ENCODE measurements at places on chromosomes 7 and 10.
A peak's percentile ranks its signal among the peaks of the same experiment; 100 is the strongest.

GRCh38 chr10:129498680-129499079, 31.6 kb downstream of the MGMT start:
- no peak for DNase-seq

DNA sequence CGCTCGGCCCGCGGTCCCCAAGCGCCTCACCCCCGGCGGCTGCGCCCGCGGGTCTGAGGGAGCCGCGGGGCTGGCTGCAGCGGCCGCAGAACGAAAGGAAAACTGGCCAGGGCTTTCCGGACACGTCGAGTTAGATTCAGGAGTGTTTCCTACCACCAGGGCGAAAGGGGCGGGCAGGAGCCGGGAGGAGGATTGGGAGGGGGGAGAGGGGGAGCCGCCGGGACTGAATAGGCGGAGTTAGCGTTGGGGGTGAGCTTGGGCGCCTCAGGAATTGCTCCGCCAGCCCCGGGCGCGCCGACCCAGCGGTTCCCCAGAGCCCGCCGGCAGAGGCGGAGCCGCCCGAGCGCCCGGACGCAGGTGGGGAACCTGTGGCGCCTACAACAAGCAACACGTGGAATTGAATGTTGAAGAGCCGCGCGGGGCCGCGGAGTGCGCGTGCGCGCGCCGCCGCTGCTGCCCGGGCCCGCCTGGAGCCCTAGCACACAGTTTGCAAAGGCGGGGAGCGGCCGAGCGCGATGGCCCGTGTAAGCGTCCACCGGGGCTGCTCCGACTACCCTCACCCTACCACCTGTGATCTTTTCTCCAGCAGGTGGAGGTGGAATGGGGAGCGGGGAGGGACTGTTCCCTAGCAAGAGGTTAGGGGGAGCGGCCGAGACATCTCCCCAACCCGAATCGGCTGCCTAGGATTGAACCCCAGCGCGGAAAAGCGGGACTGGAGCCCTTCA, at the start of gene CADPS2:
TSS of gene CADPS2 (minus strand) at position 104 of the 725 bp plus-strand sequence. CDS start 123 bp downstream, outside the sequence.
- DNase-seq: peak; percentile 83

DNA sequence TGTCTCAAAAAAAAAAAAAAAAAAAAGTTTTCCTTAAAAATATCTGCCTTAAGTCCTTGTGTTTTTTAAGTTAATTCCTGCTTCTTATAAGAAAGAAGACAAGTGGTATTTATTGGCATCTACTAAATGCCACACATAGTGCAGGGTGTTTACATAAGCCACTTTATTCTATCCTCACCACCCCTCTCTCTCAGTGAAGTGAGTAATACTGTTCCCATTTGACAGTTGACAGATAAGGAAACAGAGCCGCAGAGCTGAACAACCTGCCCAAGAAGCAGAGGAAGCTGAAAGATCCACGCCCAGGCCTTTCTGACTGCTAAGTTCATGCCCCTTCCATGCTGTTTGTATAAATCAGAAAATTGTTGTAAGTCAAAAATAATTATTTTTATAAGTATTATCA, 54.1 kb downstream of the ABLIM1 start:
- DNase-seq: peak; percentile 25

- DNase-seq: no peak
Measured at GRCh38 chr7:155860461-155860839, 48.2 kb upstream of the SHH start.

DNA sequence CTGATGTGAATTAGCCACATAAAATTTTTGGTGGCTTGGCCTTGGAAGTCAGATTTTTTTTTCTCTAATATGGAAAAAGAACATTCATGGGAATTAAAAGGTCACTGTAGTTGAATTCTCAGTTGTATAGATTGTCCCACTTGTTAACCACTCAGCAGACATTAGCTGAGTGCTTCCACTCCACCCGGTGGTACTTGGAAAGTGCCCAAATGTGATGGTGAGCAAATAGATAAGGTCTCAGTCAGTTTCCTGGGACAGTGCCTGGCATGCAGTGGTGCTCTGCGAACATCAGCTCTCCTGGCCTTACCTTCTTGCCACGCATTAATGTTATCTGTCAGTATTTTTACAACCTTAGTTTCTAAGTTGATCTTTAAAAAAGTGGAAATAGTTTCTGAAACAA, 1.4 kb downstream of the ATP5F1C start:
- peak; percentile 51 for DNase-seq

DNA sequence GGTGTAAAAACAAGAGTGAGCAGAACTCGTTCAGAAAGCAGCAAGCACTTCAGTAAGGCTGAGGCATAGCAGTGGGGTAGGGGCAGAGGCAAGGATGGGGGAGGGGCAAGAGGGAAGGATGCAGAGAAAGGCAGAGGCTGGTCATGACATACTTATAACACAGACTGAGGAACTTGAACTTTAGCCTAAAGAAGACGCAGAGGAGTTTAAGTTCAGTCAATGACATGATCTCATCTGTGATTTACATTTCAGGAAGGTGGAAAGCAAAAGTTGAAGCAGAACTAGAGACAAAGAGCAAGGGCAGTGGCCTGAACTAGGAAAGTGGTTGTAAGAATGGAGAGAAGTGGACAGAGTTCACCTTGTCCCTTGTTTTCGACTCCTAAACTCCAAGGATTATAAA, 15.8 kb downstream of the MACC1 start:
- DNase-seq: no peak

GRCh38 chr7:143960813-143961610, 6.4 kb downstream of the OR2F1 start:
- no peak for DNase-seq

DNA sequence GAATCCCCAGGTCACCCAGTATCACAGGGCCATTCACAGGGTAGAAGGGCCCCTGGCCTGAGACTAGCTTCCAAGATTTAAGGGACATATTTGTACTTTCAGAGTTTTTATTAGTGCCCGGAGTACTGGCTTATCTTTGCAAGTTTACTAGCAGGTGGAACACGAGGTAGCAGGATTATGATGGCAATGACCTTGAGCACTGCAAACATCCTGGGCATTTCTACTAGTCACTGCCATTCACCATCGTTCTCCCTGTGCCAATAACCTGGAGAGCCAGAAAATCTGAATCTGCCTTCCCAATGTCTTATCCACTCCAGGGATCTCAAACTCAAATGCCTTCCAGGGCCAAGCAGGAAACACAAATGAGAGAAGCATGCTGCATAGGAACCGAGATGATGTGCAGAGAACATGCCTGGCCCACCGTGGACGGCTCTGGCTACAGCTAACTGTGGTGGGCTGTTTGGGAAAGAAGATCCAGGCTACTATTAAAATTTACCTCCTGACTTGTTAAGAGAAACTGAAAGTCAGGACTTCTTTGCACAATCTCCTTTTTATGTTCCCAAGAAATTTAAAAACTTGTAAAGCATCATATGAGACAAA, 16.7 kb downstream of the FAM53B start:
- no peak for DNase-seq

- no peak for DNase-seq
Measured at GRCh38 chr10:98030093-98030821, at the start of gene CRTAC1. Gene CRTAC1, minus strand, starts transcription at chr10:98030621. Its CDS starts 149 bp downstream, at chr10:98030472.

GRCh38 chr7:74294191-74294998, 5.2 kb downstream of the CLIP2 start:
- no peak for DNase-seq

DNA sequence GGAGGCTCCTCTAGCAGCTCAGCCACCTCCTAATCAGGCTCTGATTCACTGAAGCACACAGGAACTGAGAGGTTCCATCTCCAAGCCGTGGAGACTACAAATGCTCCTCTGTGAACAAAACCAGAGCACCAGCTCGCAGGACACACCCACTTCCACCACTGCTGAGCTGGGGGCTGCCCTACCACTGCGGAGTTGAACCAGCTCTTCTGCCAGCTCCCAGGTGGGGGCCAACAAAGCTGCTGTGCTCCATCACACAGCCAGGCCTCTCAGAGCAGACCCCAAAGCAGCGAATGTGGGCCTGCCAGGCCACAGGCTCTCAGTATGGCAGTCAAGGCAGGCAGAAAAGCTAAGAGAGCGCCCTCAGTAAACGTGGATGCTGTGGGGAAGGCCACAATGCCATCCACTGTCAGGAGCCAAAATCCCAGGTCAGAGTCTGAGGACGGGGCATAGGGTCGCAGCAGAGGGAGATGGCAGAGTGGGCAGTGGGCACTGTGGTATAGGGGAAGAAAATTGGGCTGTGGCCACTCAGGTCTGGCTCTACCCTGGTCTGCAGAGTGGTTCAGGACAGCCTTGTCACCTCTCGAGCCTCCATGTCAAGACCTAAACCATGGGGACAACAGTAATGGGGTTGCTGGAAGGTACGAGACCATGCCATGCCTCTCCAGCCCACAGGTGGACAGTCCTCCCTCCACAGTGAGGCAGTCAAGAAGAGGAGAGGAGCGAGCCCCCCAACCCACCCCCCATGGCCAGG, 82.1 kb downstream of the GRID1 start:
- DNase-seq: no peak

- DNase-seq: no peak
Measured at GRCh38 chr7:27180431-27181420, 4.3 kb downstream of the HOXA11 start.

GRCh38 chr10:52143338-52143737, 170.7 kb upstream of the DKK1 start:
- no peak for DNase-seq

DNA sequence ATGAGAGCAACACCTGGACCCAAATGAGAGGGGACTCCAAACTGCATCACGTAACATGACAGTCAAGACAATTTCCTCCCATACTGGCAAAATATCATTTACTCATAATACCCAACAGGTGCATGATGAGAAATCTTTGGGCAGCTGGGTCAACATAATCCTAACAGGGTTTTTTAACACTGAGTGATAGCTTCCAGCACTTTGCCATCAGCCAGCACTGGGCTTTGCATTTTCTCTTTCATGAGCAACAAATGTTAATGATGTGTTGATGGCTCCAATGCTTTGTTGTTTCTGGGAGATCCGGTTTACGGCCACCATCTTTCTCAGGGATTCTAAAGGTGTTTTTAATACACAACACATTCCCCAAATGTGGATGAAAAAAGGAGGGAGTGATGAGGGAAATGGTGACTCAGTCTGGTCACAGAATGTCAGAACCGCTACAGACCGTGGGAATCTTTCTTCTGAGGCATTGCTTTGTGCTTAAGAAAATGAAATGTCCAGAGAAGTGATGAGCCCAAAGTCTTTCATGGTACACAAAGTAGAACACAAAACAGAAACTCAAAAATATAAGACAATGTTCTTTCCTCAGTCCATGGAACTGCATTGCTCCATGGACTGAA, 705.7 kb upstream of the IGFBP3 start:
- DNase-seq: no peak

DNA sequence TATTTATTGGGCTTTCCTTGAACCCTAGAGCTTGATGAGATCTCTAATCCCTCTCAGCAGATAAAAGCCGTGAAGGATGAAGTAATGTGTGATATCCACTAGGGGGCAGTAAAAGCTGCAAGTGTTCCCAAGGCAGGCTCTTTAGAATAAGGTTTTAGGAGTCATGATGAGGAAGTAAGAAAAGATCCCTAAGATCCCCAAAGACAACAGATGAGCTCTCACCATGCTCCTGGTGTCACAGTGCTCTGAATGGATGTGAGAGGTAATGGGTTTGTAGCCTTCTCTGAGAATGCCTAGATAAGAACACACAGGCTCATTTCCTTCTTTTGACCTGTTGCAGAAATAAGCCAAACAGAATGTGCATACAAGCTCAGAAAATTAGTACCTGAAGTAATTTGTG, 70.4 kb upstream of the ITPRID1 start:
- DNase-seq: peak; percentile 46

GRCh38 chr10:122632031-122632430, 67.6 kb downstream of the C10orf120 start:
- no peak for DNase-seq

GRCh38 chr10:83193026-83193425, 946.3 kb upstream of the GHITM start:
- no peak for DNase-seq

- DNase-seq: no peak
Measured at GRCh38 chr10:15719049-15719898, 448 bp downstream of the ITGA8 start.

GRCh38 chr10:90930971-90931871, 10.3 kb upstream of the ANKRD1 start:
- peak; percentile 91 for DNase-seq

- DNase-seq: peak; percentile 84
Measured at GRCh38 chr10:102455893-102456471, 4.6 kb upstream of the C10orf95 start.

DNA sequence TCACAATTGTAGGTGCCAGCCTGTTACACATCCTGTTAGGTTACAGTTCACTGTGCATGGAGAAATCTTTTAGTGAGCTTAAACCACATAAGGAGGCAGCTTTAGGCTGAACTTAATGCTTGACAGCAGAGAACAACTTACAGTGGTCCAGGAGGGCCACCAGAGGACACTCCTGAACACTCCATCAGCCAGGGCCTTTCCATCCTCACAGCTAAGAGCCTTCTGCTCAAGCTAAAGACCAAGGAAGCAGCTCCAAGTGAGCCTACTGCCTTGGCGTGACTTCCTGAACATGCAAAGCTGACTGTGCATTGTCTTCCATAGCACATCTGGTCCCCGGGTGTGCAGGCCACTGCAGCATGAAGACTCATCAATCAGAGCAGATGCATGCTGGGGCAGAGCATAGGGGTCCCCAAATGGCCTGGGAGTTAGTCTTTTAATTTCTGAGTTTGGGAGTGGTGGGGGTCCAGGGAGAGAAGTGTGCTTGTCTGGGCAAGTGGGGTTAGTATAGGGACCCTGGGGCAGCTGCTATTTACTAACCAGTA, 105.0 kb downstream of the ZNF248 start:
- no peak for DNase-seq

GRCh38 chr7:4960363-4960762, 1.4 kb upstream of the MMD2 start:
- no peak for DNase-seq

DNA sequence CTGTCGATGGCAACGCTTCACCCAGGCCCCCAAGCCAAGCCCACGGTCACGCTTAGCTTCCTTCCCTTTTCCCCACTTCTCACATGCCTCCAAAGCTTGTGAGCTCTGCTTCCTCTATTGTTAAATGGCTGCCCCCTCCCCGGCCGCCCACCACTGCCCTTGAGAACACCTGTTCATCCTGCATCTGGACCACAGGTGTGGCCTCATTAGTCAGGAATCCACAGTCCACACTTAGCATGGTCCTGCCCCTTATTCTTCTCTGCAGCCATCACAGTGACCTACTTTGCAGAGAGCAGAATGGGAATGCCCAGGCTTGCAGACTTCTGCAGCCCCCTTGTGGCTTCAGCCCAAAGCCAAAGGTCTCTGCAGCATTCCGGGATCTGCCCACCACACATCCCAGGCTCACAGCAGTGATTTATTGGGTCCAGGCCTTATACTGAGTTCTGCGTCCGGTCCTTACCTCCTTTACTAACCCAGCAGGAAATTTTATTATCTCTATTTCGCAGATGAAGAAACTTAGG, 66.9 kb downstream of the PTPRE start:
- no peak for DNase-seq

GRCh38 chr7:149887311-149887710, 13.5 kb downstream of the ATP6V0E2 start:
- DNase-seq: no peak

Data from NCI-H226 (cell line).